ENCODE measurements at places on chromosomes 5 and 9. TPM values are rescaled to one million over a fixed set of nuclear protein-coding genes. Genes with fewer than 3 reads are reported as not detected.

Gene OSMR
- total RNA-seq: 0.19 TPM

Gene TRMT10B
- total RNA-seq: 12.1 TPM

Gene PROB1
- total RNA-seq: 2.2 TPM

Gene AP3S1
- 65.3 TPM for total RNA-seq

Gene CEL
- total RNA-seq: 5.2 TPM

Gene KIF12
- 176 TPM for total RNA-seq

Gene EPB41L4A
- total RNA-seq: 37.7 TPM

Gene DELE1
- 86.1 TPM for total RNA-seq

Gene PCDHB13
- total RNA-seq: 7.4 TPM

Gene RNF180
- total RNA-seq: 10.9 TPM

Gene CYSRT1
- 1.2 TPM for total RNA-seq

Gene GPX8
- 38.8 TPM for total RNA-seq

Gene UBTD2
- 72.7 TPM for total RNA-seq

Gene PCDHGA7
- 0.41 TPM for total RNA-seq

Gene MCC
- 18.9 TPM for total RNA-seq

Gene PRDM9
- total RNA-seq: not detected

Gene ZNF782
- 11.8 TPM for total RNA-seq

Gene POLE3
- 36.6 TPM for total RNA-seq

Gene ZFP37
- total RNA-seq: 7.9 TPM

Gene S1PR3
- 1.7 TPM for total RNA-seq

Gene TEX48
- total RNA-seq: not detected

Gene LTC4S
- total RNA-seq: 5.5 TPM

Gene GALNT12
- total RNA-seq: 12.9 TPM
